Left ventricle myocardium inferior (tissue), 1 donor: ENCODE measurements at places on chromosomes 2 and 18. TPM values are rescaled to one million over a fixed set of nuclear protein-coding genes. Genes with fewer than 3 reads are reported as not detected.

GRCh38 chr2:38515155-38516074 lies 87.3 kb downstream of the HNRNPLL start:
- H3K4me3 ChIP-seq: peak overlapping the region; percentile 30
- no peaks in the 10 kb centered on the region for H3K36me3 ChIP-seq
- H3K4me1 ChIP-seq: no peaks in the 10 kb centered on the region
- H3K27me3 ChIP-seq: peaks cover 13% of the 10 kb centered on the region

DNA sequence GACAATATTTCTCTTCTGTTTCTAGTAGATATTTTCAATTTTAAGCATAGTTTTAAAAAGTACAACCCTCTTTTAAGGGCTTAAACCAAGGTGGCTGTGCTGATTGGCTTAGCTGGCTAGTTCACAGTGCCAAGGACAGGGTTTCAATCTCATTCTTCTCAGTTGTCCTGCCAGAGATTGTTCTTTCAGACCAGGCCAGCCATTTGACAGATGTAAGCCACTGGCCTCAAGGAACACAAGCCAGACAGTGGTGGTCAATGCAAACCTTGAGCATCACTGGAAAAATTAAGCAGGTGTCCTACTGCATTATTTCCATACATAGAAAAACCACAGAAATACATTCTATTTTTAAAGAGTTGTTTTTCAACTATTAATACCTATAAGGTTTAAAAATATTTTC lies 5.9 kb downstream of the RNF103 start:
- no peak for DNase-seq
- no peak overlapping the region for H3K4me3 ChIP-seq
- peaks cover 81% of the 10 kb centered on the region for H3K4me1 ChIP-seq
- peaks cover 66% of the 10 kb centered on the region for H3K36me3 ChIP-seq
- peak overlapping the region; percentile 15 for H3K27ac ChIP-seq

DNA sequence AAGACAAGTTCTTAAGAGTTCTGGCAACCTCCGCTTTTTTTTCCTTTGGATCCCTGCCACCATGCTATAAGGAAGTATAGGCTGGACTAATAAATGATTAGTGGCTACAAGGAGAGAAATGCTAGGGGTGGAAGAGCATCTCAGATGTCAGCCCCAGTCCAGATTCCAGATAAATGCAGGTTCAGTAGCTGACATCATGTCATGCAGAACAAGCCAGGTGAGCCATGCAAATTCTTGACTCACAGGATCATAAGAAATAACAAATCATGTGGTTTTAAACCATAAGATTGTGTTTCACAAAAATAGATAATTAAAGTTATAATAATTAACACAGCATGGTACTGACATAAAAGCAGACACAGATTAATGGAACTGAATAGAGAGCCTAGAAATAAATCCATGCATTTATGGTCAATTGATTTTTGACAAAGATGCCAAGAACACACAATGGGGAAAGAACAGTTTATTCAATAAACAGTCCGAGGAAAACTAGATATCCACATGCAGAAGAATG lies 152.9 kb upstream of the SESTD1 start:
- DNase-seq: no peak
- no peak overlapping the region for H3K4me3 ChIP-seq
- no peak overlapping the region for H3K27ac ChIP-seq
- H3K27me3 ChIP-seq: peaks cover 2% of the 10 kb centered on the region

DNA sequence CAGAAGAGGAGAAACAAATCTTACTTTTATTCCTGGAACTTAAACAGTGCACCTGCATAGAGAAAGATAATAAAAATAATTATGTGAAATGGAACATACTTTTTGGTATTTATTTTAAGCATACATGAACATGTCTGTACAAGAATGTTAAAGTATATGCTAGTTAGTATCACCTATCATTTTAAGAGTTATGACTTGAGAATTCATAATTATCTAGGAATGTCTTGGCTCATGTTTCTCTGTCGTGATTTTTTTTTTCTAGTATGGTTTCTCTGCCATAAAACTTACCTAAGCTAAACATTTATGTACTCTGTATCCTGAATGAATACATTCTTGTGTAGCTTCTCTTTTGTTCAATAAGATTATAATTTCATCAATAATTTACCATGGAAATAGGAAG lies 4.2 kb downstream of the SERPINB7 start:
- no peaks in the 10 kb centered on the region for H3K27me3 ChIP-seq
- H3K4me3 ChIP-seq: no peak overlapping the region
- no peaks in the 10 kb centered on the region for H3K4me1 ChIP-seq
- no peak for DNase-seq

DNA sequence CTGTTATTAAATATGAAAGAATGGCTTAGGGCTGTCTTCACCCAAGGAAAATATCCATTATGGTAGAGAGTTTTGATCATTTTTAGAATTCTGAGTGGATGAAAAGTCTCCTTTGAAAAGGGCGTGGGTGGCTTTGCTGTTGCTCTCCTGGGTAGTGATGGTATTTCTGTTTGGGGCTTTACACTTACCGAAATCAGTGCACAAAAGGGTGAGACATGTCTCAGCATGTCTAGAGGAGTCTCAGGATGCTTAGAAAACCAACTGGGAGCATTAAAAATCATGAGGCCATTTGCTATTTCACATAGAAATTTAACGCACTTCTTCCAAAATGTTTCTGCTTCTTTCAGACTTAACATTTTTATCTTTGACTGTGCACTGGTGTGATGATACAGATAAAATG lies 49.6 kb downstream of the ZCCHC2 start:
- H3K4me3 ChIP-seq: no peak overlapping the region
- H3K36me3 ChIP-seq: peaks cover 92% of the 10 kb centered on the region
- no peaks in the 10 kb centered on the region for H3K27me3 ChIP-seq
- no peak for DNase-seq
- no peaks in the 10 kb centered on the region for H3K4me1 ChIP-seq

GRCh38 chr2:236934166-236934565 lies 151.5 kb upstream of the COPS8 start:
- DNase-seq: no peak
- H3K27ac ChIP-seq: no peak overlapping the region
- H3K4me3 ChIP-seq: no peak overlapping the region
- H3K4me1 ChIP-seq: no peaks in the 10 kb centered on the region
- no peaks in the 10 kb centered on the region for H3K27me3 ChIP-seq

DNA sequence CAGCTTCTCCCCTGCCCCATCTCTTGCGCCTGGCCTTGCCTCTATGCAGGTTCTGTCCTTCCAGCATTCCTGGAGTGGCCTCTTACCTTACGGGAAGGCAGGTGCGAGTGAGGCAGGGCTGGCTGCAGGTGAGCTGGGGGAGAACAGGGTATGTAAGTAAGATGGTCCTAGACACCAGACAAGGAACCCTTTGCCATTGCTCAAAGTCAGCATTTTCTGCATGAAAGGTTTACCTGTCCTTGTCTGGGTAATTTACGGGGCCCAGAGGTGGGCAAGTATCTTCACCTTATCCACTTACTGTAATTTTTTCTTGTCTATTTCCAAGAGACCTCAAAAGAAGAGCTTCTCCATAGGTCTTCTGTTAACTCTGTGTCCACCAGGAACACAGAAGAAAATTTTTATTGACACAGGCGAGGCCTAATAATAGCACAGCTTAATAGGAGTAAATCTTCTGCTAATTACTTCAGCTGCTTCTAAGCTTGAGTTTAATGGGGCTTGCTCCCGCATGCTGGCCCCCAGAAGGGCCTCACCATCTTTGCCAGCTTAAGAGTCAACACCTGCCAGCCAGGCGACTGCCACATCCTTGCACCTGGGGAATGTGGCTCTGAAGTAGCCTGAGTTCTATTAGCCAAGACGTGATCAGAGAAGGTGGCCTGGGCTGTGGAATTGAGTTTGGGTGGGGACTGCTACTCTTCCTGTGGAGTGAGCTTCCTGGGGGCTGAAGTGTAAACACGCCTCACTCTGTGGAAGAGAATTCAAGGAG lies 27.1 kb downstream of the PCARE start:
- H3K4me3 ChIP-seq: no peak overlapping the region
- no peak overlapping the region for H3K27ac ChIP-seq
- no peaks in the 10 kb centered on the region for H3K27me3 ChIP-seq

DNA sequence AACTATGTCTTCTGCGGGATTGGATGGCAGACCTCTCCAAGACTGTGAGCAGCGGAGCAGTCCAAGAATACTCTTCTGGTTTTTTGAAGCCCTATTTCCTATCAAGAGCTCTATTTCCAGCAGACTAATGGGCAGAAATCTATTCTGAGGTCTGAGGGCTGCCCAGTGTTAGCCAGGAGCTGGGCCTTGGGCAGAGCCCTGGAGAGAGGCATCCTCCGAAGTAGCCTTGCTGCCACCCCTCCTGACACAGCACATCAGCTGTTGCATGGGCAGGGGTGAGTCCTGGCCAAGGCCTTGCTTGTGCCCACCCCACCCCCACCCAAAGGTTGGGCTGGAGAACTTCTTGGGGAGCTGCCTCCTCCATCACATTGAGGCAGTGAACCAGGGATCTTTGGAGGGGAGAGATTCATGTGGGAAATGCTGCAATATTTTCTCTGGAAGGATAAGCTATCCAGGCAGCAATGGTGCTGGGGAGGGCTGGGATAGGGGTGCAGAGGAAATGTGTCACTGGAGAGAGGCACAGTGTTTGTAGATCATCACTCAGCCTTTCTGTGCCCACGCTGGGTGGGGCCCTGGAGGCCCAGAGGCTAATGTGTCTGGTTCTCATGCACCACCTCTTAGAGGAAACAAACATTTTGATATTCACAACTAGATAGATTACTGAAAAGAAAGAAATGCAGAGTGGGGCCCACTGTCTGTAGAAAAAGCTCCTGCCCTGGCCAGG lies 104.7 kb downstream of the VSNL1 start:
- H3K36me3 ChIP-seq: no peaks in the 10 kb centered on the region
- DNase-seq: no peak
- H3K27ac ChIP-seq: peak overlapping the region; percentile 24
- H3K27me3 ChIP-seq: no peaks in the 10 kb centered on the region

DNA sequence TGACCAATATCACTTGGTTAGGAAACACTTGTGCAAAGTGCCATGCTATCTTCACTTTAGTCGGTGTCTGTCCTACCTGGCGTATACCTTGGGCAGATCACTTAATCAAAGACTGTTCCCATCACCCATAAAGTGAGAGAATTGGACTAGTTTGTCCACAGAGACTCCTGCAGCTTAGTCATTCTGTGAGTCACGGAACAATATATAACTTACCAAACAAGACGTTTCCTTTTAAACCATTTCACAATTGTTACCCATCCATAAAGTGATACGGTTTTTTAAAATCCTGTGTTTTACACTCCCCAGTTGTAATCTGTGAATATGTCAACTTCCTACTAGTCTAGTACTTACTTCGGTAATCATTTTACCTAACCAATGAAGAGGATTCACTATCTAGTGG lies 499.3 kb upstream of the SMIM21 start:
- H3K27ac ChIP-seq: no peak overlapping the region
- H3K36me3 ChIP-seq: no peaks in the 10 kb centered on the region
- H3K4me3 ChIP-seq: no peak overlapping the region
- H3K4me1 ChIP-seq: peaks cover 18% of the 10 kb centered on the region
- no peak for DNase-seq

DNA sequence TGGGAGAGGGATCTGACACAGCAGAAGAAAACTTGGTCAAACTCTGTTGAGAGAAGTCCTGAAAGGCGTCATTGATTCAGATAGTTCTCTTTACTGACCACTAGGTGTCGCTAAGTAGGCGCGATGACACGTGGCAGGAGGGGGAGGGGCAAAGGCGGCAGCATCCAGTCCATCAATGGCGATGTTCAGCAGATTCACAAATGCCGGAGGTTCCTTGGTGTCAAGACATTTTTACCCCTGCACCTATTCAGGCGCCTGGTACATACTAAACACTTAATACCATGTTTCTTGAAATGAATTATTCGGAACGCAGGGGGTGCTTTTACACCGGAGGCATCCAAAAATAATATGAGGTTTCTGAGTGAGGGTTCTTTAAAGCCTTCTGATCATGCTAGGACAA lies 3.0 kb upstream of the PLEK start:
- H3K36me3 ChIP-seq: no peaks in the 10 kb centered on the region
- no peak overlapping the region for H3K4me3 ChIP-seq
- H3K27me3 ChIP-seq: no peaks in the 10 kb centered on the region
- no peak overlapping the region for H3K27ac ChIP-seq
- peaks cover 6% of the 10 kb centered on the region for H3K4me1 ChIP-seq

- no peak for DNase-seq
- H3K4me3 ChIP-seq: no peak overlapping the region
- H3K27me3 ChIP-seq: no peaks in the 10 kb centered on the region
- peaks cover 35% of the 10 kb centered on the region for H3K36me3 ChIP-seq
- H3K4me1 ChIP-seq: no peaks in the 10 kb centered on the region
Measured at GRCh38 chr2:236045251-236046235, 122.6 kb downstream of the GBX2 start.

DNA sequence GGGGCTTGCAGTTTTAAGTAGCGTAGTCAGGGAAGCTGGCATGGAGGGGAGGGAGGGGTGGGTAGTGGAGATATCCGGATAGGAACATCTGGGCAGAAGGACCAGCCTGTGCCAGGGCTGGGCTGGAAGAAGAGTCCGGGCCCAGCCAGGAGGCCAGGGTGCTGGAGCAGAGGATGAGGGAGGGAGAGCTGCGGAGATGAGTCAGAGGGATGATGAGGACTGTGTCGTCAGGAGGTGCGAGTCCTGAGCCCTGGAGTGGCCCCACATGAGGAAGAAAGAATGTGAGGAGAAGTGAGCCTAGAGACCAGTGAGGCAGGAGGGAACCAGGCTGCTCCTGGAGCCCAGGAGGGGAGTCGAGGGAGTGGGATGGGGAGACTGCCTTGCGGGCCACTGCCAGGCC lies 82.4 kb downstream of the CTIF start:
- H3K4me3 ChIP-seq: no peak overlapping the region
- H3K27me3 ChIP-seq: no peaks in the 10 kb centered on the region
- peaks cover 15% of the 10 kb centered on the region for H3K36me3 ChIP-seq
- H3K4me1 ChIP-seq: peaks cover 27% of the 10 kb centered on the region

DNA sequence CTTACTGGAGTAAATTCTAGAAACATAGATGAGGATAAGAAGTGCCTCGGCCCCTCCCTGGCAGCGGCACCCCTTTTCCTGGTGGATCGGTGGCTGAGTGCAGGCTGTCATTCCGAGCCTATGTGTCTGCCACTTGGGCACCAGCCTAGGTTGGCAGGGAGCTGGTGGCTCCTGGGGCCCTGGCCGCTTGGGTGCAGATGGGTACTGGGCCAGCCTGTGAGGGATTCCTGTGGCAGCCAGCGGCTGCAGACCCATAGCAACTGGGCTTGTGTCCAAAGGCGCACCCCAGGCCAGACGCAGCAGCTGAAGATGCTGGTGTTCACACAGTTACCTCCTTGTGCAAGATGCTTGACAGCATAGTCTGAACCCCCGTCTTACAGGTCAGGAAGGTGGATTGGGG lies 2.8 kb downstream of the SNORC start:
- H3K4me3 ChIP-seq: no peak overlapping the region
- peaks cover 36% of the 10 kb centered on the region for H3K27me3 ChIP-seq
- DNase-seq: no peak
- no peak overlapping the region for H3K27ac ChIP-seq
- H3K36me3 ChIP-seq: no peaks in the 10 kb centered on the region

DNA sequence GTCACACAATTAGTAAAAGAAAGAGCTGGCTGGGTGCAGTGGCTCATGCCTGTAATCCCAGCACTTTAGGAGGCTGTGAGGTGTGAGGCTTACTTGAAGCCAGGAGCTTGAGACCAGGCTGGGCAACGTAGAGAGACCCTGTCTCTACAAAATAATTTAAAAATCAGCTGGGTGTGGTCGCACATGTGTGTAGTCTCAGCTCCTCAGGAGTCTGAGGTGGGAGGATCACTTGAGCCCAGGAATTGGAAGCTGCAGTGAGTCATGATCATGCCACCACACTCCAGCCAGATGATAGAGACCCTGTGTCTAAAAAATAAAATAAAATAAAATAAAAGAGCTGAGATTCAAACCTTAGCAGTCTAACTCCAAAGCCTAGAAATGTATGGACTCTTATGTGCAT lies 39.0 kb upstream of the NEDD4L start:
- H3K27me3 ChIP-seq: peaks cover 6% of the 10 kb centered on the region
- no peak for DNase-seq
- no peak overlapping the region for H3K4me3 ChIP-seq

Gene TOGARAM2
- 51.9 TPM for total RNA-seq

Gene ECEL1
- total RNA-seq: not detected

Gene LRP1B
- total RNA-seq: 0.08 TPM

Gene UBR3
- total RNA-seq: 99.5 TPM

Gene FRZB
- 2.2 TPM for total RNA-seq
